ENCODE measurements at places on chromosomes 3 and 15.

GRCh38 chr15:43105077-43105736 is 631 bp downstream of the UBR1 start:
- peak; percentile 16 for DNase-seq

GRCh38 chr3:45309876-45310275 is 78.5 kb upstream of the LARS2 start:
- DNase-seq: no peak

GRCh38 chr15:98715890-98716443 is 67.6 kb downstream of the IGF1R start:
- DNase-seq: peak; percentile 37

- DNase-seq: no peak
Measured at GRCh38 chr3:71041371-71041770, 542.2 kb downstream of the FOXP1 start.
